ENCODE measurements at places on chromosomes 3 and 15. TPM values are rescaled to one million over a fixed set of nuclear protein-coding genes. Genes with fewer than 3 reads are reported as not detected.

The DPPA2 gene
- polyA plus RNA-seq: 0.90 TPM

The CCR3 gene
- polyA plus RNA-seq: not detected

DNA sequence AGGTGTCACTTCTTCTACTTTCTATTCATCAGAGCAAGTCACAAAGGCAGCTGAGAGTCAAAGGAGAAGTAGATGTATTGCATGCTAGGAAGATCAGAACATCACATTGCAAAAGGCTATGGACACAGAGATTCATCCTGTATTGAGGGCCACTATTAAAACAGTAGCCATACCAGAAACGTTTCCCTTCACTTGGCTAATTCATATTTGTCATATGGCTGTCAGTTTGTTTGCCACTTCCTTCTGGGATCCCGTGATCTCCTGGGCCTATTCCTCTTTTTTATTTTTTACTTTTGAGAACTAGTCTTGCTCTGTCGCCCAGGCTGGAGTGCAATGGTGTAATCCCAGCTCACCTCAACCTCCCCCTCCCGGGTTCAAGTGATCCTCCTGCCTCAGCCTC lies 184.0 kb upstream of the SATB1 start:
- no peak for DNase-seq

DNA sequence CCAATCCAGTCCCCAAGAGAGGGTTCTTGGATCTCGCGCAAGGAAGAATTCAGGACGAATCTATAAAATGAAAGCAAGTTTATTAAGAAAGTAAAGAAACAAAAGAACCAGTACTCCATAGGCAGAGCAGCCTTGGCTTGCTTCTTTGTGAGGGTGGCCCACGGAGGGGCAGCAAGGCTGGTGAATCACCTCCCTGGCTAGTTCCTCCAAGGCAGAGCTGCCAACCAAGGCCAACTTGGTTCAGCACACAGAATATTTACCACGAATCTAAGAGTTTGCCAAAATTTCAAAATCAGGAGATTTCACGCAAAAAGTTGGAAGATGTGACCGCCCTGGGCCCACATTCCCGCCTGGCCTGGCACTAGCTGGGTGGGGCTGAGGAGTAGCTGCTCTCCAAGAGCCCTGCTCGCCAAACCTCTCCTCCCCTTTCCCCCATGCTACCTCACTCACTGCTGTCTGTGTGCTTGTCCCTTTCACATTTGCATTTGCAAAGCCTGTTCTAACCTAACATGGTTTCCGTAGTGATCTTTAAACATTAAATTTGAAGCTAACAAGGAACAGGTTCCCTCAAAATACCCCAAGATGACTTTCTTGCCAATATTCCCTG lies 26.2 kb upstream of the DCUN1D1 start:
- DNase-seq: no peak
